ENCODE measurements at places on chromosomes 11 and 22. TPM values are rescaled to one million over a fixed set of nuclear protein-coding genes. Genes with fewer than 3 reads are reported as not detected.
A peak's percentile ranks its signal among the peaks of the same experiment; 100 is the strongest.

Gene DBX1
- total RNA-seq: not detected

Gene GLYAT
- not detected for total RNA-seq

Gene ACR
- total RNA-seq: 0.13 TPM

Gene OR8G1
- total RNA-seq: not detected

Gene SLC37A2
- total RNA-seq: 0.67 TPM

Gene MMP12
- total RNA-seq: not detected

Gene CBX7
- total RNA-seq: 4.0 TPM

Gene ABTB2
- 0.07 TPM for total RNA-seq

Gene MIOX
- total RNA-seq: not detected

Gene PTPRJ
- 7.3 TPM for total RNA-seq

Gene CDHR5
- not detected for total RNA-seq

Gene DTX4
- total RNA-seq: 0.21 TPM

Gene PVALB
- total RNA-seq: not detected

Gene KIF18A
- 8.3 TPM for total RNA-seq

Gene LYVE1
- 2.2 TPM for total RNA-seq

Gene DDIAS
- 10.8 TPM for total RNA-seq

Gene CARD18
- not detected for total RNA-seq

Gene APOBEC3B
- 2.4 TPM for total RNA-seq

Gene SESN3
- 1.7 TPM for total RNA-seq

DNA sequence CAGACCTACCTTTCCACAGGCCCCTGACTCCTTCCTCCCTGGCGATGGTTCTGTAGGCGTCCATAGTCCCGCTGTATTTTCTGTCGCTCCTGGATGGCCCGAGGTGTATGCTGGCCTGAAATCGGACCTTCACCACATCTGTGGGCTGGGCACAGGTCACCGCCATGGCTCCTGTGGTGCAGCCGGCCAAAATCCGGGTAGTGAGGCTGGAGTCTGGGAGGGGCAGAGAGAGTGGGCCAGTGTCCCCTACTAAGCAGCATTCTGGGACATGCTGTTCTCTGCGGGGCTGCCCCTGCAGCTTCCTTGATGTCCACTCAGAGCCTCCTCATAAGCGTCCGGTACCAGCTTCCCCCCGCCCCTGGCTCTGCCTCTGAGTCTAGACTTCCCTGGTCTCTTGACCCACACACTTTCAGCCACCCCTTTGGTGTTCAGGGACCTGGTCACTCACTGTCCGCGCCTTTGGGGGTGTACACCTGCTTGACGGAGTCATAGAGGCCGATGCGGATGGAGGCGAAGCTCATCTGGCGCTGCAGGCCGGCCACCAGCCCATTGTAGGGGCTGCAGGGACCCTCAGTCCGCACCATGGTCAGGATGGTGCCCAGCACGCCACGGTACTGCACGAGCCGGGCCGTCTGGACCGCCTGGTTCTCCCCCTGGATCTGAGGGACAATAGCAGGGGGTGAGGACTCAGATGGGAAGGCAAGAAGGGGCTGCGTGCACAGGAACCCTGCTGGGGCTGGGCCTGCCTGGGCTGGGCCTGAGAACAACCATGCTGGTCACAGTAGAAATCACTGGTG, 3.0 kb downstream of the UCP3 start:
- no peak for DNase-seq

DNA sequence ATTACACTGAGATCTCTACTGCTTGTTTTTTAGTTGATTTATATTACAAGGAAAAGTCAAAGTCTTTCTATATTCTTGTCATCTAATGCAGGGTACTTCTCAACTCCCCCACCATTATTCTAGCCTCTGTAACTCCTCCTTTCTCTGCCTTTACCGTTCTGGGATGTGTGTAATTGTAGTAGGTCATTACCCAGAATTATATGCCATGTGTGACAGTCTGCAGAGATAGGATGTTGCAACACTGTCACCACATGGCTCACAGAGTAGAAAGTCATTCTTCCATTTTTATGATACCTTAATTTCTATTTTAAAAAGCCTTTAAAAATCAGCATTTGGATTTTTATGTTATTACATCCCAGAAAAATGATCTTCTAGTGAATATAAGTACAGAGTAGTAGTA, 32.7 kb downstream of the ZNF143 start:
- DNase-seq: no peak

DNA sequence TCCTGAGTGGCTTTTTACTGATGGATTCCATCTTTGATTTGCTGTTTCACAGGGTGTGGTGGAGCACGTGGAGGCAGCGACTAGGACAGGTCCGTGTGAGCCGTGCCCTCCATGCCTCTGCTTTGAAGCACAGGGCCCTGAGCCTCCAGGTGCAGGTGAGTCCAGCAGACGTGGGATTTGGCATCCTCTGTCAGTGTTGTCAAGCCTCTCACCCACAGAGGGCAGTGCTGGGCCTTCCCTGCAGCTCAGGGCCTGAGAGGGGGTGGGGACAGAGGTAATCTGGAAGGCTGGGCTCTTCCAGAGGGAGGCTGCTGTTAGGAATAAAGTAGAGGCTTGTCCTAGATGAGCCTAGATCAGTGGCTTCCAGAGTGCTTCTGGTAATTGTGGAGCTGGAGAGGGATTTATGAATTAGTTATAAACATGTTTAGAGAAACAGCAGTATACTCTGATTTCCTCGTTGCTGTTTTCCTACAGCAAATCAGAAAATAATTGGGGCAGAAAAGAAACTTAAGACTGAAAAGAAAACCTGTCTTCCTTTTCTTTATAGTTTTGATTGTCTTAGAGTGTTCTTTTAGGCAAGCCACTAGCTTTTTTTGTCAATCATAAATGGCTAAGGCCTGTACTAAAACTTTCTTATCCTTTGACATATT, 65.0 kb downstream of the SFI1 start:
- DNase-seq: peak; percentile 30

- DNase-seq: no peak
Observed at GRCh38 chr11:111936040-111936540, 1.1 kb upstream of the DIXDC1 start.

DNA sequence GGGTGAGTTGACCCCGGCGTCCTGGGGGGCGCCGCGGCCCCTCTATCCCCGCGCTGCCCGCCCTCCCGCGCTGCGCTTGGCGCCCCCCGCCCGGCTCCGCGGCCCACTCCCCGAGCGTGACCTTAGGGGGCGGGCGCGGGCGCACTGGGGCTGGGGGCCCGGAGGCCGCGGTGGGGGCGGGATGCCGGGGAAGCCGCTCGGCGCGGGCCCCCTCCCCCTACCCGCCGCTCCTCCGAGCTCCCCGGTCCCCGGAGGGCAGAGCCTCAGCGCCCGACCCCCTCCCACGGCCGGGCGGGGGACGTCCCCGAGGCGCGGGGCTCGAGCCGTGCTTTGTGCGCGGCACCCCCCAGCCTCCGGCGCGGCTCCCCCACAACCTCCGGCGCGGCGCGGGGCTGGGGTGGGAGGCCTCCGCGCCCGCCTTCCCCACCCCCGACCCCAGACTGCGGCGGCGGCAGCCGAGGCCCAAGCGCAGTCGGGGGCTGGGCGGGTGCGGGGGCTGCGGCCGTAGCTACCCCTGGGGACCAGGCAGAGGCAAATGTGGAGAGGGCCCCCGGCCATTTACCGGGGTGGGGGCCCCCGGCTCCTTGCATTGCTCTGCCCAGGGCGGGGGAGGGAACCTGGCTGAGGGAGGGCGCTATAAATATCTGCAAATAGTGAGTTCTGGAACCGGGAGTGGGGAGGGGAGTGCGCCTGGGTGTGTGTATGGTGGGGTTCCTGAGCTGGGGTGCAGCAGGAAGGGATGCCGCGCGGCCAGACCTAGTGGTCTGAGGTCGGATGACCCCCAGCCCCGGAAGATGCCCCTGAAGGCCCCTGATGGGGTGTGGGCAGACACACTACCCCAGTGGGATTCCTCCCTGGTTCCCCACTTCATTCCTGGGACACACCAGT, 988 bp downstream of the MGAT3 start:
- no peak for DNase-seq

DNA sequence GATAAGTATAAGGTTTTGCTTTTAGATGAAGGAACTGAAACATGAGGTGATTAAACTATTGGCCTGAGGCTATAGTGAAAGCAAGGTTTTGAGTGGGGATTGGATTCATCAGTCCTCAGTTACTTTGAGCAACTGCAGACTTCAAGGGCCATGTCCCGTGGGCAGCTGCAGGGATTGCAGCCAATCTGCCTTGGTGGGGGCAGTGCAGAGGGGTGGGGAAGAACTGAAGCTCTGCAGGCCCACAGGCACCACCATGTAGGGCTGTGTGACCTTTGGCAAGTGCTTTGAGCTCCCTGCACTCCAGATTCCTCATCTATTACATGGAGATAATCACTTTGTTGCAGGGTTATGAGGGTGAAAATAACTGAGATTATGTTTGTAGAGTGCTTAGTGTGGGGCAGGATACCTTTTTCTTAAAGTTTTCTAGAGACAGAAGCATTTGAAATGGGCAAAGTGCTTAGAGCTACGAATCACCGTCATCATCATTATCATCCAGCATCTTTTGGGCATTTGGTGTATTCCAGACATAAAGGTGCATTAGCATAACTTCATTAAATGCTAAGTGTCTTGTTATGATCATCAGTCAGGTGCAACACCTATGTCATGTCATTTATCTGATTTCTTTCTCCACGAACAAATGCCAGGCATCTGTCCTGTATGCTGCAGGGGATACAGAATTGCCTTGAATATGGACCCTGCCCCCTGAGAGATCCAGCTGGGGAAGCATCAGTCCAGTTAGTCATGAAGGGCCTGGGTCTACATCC, 72.1 kb upstream of the TENM4 start:
- no peak for DNase-seq

- no peak for DNase-seq
Observed at GRCh38 chr22:40000171-40000570, 5.4 kb downstream of the FAM83F start.

DNA sequence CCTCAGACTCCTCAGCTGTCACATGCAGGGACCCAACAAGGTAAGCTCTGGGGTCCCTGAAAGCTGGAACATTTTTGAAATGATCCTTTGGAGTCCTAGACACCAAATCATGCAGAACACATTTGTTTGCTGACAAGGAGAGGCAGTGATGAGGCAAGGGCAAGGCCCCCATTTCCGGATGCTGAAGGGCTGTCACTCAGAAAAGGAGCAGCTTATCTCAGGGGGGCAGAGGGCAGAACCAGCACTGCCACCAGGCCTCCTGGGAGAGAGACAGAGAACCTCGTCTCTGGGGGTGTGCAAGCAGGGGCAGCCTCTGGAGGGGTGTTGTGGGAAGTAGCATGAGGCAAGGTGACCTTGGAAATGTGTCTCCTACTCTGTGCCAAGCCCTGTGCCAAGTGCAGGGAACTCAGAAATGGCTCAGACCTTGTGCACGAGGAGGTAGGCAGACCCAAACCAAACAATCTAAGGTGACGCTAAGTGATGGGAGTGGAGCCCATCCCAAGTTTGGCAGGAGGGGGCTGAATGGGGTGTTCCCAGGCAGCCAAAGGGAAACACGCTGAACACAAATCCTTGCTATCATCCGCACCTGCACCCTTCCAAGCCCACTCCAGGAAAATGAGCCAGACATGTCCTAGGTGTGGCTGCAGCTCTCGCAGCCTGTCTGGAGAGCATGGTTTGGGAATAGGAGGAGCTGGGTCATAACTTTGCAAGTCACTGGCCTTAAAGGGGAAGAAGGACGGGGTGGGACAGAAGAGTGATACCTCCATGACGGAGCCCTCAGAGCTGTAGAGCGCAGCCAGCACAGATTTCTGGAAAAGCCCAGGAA, 94.2 kb downstream of the PDE2A start:
- no peak for DNase-seq

DNA sequence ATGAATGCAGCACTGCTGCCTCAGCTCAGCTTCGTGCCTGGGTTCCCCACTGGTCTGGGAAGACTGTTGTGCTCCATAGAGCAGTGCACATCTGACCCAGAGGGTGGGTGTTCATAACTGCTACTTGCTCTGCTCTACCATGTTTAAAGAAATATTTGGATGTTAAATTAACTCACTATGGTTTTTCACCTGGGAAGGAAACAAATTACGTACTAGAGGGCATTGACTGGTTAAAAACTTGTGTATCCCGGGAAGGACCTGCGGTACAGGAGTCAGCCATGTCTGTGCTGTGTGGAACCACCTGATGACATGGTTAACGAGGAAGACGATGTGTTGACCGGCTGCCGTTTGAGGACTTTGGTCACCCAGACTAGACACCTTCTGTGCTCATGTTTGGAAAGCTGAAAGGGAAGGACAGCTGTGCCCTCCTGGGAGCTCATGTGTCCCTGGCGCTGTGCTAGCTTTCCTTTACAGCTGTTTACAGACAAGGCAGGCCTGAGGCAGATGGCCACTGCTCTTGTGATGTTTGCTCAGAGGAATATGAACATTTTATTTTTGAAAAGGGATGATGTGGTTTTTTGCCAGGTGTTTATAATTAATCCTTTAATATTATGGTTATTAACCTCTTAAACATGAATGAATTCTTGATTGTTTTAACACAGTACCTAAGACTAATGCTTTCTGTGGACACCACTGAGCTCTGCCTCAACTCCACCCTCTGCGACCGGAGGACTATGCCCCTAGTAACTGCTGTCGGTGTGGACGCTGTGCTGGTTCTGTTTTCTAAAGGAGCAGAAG, 14.3 kb upstream of the AIFM3 start:
- DNase-seq: no peak

- DNase-seq: no peak
Observed at GRCh38 chr11:64887234-64887756, 8.9 kb upstream of the EHD1 start.

- DNase-seq: no peak
Observed at GRCh38 chr11:1603629-1604028, 4.6 kb downstream of the KRTAP5-3 start.

- DNase-seq: no peak
Observed at GRCh38 chr11:77332259-77332658, 30.8 kb upstream of the GDPD4 start.

GRCh38 chr11:66082946-66083698, 13.1 kb downstream of the PACS1 start:
- DNase-seq: peak; percentile 50

- DNase-seq: no peak
Observed at GRCh38 chr11:77287136-77287535, 14.3 kb downstream of the GDPD4 start.

DNA sequence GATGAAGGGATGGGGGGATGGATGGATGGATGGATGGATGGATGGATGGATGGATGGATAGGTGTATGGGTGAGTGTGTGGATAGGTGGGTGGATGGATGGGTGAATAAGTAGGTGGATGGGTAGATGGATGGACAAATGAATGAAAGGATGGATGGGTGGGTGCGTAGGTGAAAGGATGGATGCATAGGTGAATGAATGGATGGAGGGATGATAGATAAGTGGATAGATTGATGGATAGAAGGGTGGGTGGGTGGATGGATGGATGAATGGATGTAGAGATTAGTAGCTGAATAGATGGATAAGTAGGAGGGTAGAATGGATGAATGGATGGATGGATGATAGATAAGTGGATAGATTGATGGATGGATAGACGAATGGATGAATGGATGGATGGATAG, 152.7 kb downstream of the MN1 start:
- DNase-seq: no peak

DNA sequence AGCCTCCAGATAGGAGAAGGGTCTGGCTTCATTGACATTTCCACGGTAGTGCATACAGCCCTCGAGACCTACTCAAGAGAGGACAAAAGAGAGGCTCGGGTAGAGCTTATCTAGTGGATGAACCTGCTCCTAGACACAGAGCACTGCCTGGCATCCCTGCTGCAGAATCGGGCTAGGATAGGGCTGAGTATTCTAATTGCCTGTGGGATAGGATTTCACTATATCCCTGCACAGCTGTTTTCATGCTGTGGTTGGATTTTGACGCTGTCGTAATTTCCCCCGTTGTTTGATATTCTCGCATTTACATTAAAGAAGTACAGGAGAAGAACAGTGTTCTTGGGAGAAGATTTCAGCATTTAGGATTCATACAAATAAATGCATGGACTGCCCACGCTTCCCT, 107.8 kb downstream of the KIRREL3 start:
- no peak for DNase-seq

Measured in pulmonary artery endothelial cell (primary cell).